ENCODE measurements at places on chromosomes 5 and 9.

- no peak for DNase-seq
Measured at GRCh38 chr5:174323878-174324281, 278.4 kb downstream of the NSG2 start.

DNA sequence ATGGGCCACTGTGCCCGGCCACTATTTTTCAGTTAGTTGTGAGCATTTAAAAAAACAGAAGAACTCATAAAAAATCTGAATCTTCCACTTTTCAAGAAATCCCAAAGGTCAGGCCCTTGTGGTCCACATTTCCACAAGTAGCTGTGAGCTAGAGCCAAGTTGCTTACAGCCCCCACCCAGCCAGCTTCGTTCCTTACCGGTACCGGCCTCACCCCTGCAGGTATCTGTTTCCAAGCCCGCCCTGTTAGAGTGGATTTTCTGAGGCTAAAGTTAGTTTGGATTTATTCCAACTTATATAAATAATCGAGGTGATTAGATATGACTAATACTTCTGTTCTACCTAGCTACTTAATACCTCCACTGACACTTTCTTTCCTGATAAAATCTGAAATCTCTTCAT, 81.0 kb downstream of the F2RL2 start:
- no peak for DNase-seq

GRCh38 chr9:13942695-13943094, 371.2 kb downstream of the NFIB start:
- peak; percentile 79 for DNase-seq

GRCh38 chr5:72525816-72526215, 18.6 kb upstream of the ZNF366 start:
- DNase-seq: peak; percentile 41

- DNase-seq: no peak
Measured at GRCh38 chr5:164237486-164237885, 732.1 kb downstream of the MAT2B start.

DNA sequence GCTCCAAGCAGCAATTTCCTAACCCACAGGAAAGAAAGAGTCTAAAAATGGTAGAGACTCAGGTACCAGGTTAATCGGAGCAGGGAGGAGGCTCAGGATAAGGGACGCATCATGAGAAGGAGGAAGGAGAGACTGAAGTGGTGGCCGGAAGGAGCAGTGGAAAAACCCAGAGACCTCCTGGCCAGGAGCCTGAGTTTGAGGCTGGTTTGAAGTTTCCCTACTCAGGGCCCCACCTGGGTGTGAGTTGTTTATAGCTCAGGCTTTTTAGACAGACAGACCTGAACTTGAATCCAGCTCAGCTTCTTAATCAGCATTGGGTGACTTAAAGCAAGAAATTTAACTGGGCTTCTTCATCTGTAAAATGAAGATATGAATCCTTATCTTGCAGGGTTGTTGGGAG, 11.9 kb upstream of the AQP7 start:
- no peak for DNase-seq

DNA sequence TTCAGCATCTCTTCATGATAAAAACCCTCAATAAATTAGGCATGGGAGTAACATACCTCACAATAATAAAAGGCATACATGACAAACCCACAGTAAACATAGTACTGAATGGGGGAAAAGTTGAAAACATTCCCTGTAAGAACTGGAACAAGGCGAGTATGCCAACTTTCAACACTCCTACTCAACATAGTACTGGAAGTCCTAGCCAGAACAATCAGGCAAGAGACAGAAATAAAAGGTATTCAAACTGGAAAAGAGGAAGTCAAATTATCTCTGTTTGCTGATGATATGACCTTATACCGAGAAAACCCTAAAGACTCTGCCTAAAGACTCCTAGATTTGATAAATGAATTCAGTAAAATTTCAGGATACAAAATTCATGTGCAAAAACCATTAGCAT, 167.6 kb downstream of the TMEM38B start:
- no peak for DNase-seq

DNA sequence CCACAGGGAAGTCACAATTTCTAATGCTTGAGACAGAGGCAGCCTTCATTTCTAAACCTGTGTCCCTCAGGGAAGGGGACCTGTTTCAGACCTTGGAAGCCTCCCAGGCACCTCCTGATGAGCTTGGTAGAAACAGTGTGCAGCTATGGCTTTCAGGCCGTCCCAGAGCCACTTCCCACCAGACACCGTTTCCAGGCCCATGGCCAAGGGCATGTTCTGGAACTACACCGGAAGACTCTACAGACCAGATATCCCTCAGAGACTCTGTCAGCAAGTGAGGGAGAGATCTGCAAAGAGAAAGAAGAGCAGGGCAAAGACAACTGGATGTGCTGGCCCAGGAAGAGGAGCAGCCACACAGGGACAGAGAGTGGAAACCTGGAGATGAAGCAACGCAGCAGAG, 82.2 kb upstream of the HSPA9 start:
- no peak for DNase-seq

- no peak for DNase-seq
Measured at GRCh38 chr5:143174714-143175398, 228.6 kb downstream of the NR3C1 start.

DNA sequence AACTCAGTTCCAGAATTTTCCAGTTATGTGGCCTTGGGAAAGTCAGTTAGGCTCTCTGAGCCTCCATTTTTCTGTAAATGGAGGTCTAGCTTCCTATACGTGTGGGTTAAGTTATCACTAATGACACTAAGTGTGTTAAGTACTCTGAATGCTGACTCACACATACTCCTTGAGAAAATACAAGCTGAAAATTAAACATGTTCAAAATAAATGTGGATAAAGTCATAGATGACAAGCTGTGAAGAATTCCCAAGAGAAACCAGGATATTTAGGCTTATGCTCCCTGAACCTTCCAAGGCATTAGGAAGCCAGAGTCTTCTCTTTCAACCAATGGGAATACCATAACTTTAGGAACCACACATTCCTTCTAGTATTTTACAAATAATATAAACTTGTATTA, 58.1 kb downstream of the ABCA1 start:
- DNase-seq: no peak

GRCh38 chr5:119313197-119313596, 42.6 kb upstream of the TNFAIP8 start:
- DNase-seq: no peak

GRCh38 chr9:115296831-115297565, 179.0 kb upstream of the TNC start:
- no peak for DNase-seq

- DNase-seq: no peak
Measured at GRCh38 chr5:104298518-104298917, 735.9 kb upstream of the NUDT12 start.

DNA sequence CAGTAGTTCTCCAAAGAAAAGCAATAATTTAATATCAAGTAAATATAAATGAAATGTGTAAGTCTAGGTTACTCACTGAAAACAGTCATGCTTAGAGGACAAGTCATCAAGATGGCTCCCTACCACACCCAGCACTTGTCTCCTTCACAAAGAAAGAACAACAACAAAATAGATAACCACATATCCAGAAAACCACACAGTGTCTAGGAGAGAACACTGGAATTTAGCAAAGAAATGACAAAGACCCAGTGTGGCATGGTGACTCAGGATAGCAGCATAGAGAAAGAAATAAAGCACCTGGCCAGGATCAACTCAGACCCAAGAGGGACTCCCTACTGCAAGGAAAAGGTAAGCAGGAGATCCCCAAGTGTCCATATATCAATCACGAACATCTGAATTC, 356.2 kb downstream of the TMEM161B start:
- no peak for DNase-seq

DNA sequence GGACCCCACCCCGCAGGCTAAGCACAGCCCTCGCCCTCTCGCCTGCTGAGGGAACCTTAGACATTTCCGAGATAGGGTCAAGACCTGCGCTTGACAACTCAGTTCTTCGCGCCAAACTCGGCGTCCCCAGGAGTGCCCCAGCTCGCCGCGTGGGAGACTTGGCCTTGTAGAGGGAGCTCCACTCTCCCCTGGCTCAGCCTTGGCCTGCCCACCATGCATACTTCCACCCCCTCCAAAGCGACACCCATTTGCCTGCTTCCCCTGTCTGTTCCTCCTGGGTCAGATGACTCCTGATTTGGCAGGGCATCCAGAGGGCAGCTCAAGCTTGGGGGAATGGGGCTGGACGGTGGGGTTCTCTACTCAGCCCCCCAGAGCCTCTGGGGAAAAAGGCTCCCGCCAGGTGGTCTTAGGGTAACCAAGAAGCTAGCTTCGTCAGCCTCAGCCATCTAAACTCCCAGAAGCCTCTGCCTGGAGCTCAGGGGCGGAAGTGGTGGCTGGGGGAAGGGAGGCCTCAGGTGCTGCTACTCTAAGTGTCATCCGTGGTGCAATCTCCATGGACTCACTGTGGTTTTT, 560 bp downstream of the DOCK2 start:
- no peak for DNase-seq

DNA sequence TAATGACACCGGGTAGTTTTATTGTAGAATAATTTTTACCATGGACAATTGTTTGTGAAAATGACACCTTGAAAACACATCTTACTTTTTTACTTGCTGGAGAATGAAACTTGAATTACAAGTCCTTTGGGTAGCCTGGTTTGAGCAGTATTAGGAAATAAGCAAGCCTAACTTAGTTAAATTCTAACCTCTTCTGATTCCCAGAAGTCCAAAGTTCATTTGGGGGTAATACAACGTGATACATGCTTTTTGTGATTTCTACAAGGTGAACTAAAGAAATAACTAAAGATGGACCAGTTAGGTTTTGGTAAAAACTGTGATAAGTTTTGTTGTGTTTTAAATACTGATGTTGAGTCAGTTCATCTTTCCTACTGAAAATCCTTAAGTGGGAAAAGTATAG, 135.4 kb upstream of the DMRT1 start:
- no peak for DNase-seq

GRCh38 chr5:96285823-96286222, 147.2 kb downstream of the PCSK1 start:
- no peak for DNase-seq

GRCh38 chr9:134367791-134368490, 41.7 kb downstream of the RXRA start:
- no peak for DNase-seq
